ENCODE measurements at places on chromosomes 2 and 18.
A peak's percentile ranks its signal among the peaks of the same experiment; 100 is the strongest.

DNA sequence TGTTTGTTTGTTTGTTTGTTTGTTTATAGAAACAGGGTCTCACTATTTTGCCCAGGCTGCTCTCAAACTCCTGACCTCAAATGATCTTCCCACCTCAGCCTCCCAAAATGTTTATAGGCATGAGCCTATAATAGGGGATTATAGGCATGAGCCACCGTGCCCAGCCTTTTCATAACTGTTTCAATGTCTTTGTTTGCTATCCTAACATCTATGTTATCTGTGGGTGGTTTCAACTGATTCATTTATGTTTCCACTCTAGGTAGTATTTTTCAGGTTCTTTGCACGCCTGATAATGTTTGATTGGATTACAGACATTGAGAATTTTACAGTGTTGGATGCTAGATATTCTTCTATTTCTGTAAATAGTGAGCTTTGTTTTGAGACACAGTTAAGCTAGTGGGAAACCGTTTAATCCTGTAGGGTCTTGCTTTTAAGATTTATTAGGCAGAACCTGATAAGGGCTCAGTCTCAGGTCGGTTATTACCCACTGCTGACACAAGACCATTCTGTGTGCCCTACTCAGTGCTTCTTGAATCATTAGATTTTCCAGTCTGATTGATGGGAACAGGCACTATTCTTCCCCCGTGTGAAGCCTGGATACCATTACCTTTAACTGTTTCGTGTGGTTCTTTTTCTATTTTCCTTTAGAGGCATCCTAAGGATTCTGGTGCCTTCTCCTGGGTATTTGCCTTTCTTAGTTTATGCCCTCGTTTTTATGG, 76.5 kb upstream of the TMEM87B start:
- DNase-seq = no peak

GRCh38 chr2:240247241-240247867, 106.9 kb upstream of the OTOS start:
- peak; percentile 13 for DNase-seq

- no peak for DNase-seq
Observed at GRCh38 chr2:81073412-81073811, 768.9 kb upstream of the LRRTM1 start.

DNA sequence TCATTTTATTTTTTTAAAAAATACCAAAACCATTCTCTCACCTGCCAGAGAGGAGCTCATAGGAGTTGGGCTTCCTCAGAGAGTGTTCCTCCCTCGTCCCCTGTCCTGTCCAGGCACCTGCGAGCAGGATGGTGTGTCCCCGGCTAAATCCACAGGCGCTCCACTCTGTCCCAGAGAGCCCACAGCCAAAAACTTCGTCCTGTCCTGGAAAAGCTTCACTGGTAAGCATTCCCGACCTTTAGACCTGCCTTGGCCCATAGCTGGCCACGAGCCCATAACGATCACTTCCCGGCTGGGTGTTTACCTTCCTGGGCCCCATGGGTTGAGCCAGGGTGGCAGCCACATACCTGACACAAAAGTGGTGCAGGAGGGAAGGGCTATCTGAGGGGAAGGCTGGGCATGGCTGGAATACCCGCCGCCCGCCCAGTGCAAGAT, at the start of gene NGEF:
TSS of gene NGEF (minus strand) at position 230 of the 435 bp plus-strand sequence. CDS start 38,366 bp downstream, outside the sequence.
- peak; percentile 74 for DNase-seq

GRCh38 chr18:48933578-48934414, 17.0 kb downstream of the SMAD7 start:
- no peak for DNase-seq

GRCh38 chr2:23221236-23221635, 163.7 kb upstream of the KLHL29 start:
- DNase-seq = no peak

- no peak for DNase-seq
Observed at GRCh38 chr18:13465124-13465446, 246.5 kb downstream of the LDLRAD4 start.

- DNase-seq = no peak
Observed at GRCh38 chr2:62423883-62424458, 82.0 kb downstream of the TMEM17 start.

DNA sequence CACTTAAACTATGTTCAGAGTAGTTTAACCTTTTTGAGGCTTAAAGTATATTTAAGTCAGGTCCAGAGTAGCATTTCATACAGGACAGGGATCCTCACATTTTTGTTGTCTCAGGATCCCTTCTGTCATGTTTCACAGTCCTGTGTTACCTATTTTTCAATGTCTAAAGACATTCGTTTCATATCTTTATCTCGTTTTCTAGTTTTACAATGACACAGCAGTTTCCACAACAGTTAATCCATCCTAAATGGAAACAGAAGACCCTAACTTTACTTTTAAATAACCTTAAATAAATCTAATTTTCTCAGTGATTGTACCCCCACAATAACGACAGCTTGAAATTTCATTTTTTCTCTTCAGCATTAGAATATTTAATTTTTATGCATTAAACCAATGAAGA, 17.3 kb upstream of the SCN9A start:
- no peak for DNase-seq

- DNase-seq = no peak
Observed at GRCh38 chr2:27965841-27966240, 75.3 kb downstream of the BABAM2 start.

- DNase-seq = peak; percentile 26
Observed at GRCh38 chr2:3631161-3631850, 26.7 kb upstream of the ALLC start.

- DNase-seq = no peak
Observed at GRCh38 chr2:128790541-128791001, 471.9 kb upstream of the HS6ST1 start.

DNA sequence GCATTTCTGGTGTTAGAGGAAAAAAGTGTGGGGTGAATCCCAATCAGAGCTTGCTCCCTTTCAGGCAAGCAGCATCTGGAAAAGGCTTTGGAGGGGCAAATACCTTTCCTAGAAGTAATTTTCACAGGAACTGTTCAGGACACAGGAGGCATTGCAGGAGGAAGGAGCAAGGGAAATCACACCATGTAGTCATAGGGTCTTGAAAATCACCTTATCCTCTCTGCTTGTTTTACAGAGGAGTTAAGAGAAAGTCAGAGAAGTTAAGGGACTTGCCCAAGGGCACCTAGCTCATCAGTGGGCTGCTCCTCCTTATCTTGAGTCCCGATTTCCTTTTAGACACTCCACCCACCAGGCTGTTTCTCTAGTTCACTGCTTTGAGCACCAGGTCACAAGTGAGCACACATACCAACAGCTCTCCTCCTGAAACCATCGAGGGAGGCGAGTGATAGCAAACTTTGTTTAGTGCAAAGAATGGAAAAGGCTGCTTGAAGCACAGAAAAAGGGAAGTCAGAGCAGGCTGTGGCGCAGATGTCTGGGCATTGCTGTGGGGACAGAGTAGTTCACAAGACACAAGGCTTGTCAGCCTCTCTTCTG, 89.2 kb upstream of the CXCR4 start:
- DNase-seq = no peak

GRCh38 chr18:46155641-46156051, 51.5 kb downstream of the HAUS1 start:
- DNase-seq = no peak

GRCh38 chr2:19811186-19811585, 90.6 kb downstream of the TTC32 start:
- DNase-seq = no peak

DNA sequence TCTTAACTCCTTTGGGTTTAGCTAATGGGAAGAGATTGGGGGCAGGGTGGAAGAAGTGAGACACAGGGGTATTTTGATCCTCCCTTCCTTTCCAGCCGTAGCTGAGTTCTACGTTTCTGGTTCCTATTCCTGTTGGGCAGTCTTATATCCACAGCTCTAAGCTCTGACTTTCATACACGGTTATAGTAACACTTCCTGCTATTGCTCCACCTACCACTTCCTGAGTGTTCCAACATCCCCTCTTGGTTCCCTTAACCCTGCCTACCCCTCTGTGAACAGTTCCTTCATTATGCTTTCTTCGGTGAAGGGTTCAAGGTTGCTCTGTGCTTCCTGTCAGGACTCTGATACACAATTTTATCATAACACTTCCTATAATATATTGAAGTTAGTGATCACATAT, 205.1 kb downstream of the DNAH7 start:
- no peak for DNase-seq

GRCh38 chr2:23940718-23941620, 706 bp downstream of the UBXN2A start:
- no peak for DNase-seq

GRCh38 chr2:159944874-159945273, 117.5 kb downstream of the PLA2R1 start:
- no peak for DNase-seq

- DNase-seq = no peak
Observed at GRCh38 chr2:88489181-88489580, 36.7 kb upstream of the FOXI3 start.

DNA sequence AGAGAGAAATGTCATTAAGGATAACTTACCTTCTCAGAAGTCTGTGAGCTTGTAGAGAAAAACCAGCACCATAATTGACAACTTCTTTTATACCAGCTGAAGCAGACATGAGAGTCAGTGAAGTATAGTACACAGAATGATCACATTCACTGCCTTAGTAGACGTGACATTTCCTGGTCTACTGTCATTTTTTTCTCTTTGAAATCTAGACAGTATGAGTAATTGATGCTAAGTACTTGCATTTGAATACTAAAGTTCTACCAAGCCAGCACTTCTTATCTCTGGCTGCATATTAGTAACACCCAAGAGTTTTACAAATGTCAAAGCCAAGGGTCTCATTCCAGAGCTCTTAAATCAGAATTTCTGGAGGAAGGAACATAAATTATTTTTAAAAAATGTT, 25.4 kb upstream of the ACADL start:
- no peak for DNase-seq

GRCh38 chr2:11144077-11144737, 11.1 kb upstream of the SLC66A3 start:
- no peak for DNase-seq

GRCh38 chr18:23719634-23720201, 30.5 kb downstream of the LAMA3 start:
- no peak for DNase-seq

- DNase-seq = no peak
Observed at GRCh38 chr18:58511897-58512581, 116.9 kb downstream of the ALPK2 start.

DNA sequence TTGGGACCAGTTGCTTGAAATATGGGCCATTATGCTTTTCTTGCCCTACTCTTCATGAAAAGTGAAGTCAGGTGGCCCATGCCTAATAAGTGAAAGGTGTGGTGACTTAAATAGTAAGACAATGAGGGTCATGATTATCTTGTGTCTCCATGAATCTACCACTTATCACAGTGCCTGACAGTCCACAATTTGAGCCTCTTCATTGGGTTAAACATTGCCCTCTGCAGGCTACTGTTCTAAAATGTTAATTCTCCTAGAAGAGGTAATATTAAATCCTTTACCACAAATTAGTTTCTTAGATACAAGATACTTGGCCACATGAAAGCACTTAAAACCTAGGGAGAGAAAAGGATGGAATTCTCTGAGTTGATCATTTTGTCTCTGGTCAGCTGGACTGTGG, 4.0 kb downstream of the EGR4 start:
- DNase-seq = no peak

DNA sequence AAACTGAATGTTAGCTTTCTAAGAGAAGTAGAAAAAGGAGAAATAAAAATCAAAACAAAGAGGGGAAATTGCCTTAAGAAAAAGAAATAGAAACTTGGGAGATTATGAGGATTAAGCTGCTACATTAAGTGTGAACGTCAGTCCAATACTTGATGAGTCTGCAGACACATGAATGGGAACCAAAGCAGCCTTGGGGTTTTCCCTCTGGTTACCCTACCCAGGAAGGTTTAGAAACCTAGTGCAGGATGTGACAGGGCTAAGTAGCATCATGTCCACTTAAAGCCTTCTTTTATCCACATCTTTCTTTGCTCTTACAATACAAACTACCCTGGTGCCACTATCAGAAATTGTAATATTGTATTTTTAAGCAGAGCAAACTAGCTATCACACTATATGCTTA, 22.3 kb downstream of the SLC35F5 start:
- DNase-seq = no peak

- DNase-seq = no peak
Observed at GRCh38 chr2:136057023-136057801, 60.7 kb downstream of the CXCR4 start.

DNA sequence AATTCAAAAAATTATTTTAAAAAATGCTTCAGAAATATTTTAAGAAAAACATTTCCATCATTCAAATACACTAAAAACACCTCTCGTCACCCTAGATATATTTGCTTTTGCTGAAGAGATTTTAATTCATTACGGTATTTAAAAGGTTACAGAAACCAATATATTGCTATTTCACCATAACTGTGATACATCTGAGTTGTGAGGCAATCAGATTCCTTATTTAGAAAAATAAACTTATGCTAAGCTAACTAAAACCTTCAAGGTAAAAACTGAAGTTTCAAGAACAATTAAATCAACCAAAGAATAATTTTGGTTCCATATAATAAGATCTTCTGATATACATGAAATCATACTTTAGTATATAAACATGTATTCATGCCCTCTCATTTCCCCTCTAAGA, 32.8 kb downstream of the PELI1 start:
- no peak for DNase-seq

DNA sequence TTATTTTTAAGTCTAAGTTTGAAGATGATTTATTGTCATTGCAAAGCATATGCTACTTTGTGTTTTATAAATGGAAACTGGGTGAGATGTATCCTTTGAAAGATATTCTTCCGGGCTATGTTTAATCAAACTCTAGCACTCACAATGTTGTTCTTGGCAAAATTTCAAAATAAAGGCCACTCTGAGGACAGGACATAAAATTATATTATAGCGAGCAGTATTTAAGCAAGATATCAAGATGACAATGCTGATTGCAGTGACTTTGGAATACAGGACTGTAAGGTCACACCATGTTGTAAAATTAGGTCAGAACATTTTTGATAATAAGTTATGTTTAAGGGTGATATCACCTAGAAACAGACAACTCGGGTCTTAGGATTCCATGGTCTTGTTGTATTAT, 14.2 kb downstream of the RPRM start:
- DNase-seq = no peak

DNA sequence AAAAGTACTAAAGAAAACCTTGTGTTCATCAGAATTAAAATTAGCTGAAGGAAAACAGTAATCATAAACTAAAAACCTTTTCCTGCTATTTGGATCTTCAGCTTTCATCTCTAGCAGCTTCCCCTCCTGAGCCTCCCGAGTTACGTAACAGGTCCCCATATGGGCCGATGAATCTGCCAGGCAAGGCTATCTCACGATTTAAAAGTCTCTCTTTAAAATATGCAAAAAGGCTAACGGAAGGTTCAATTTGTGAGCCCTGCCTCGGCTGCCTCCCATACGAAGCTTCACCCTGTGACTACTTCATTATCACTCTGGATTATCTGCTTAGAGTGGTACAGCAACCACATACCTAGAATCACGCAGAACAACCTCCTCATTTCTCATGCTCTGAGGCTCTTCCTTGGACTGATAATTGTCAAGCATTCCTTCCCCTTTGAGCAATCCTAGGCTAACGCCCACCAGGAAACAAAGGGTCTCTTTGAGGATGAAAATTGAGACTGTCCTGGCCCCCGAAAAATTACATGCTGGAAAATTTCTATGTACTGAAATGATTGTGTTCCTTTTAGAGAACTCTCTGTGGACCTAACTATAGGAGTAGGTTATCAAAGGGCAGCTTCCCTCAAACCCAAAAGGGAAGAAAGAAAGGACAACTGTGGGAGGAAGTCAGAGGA, 147.4 kb downstream of the ZEB2 start:
- no peak for DNase-seq

All from liver (tissue), 10 donors.